Progenitor cell of endocrine pancreas (in vitro differentiated cells): ENCODE measurements at places on chromosomes 7 and 10. TPM values are rescaled to one million over a fixed set of nuclear protein-coding genes. Genes with fewer than 3 reads are reported as not detected.

GRCh38 chr7:132152131-132152889, 424.0 kb downstream of the PLXNA4 start:
- H3K27ac ChIP-seq = no peak overlapping the region
- no peaks in the 10 kb centered on the region for H3K36me3 ChIP-seq

DNA sequence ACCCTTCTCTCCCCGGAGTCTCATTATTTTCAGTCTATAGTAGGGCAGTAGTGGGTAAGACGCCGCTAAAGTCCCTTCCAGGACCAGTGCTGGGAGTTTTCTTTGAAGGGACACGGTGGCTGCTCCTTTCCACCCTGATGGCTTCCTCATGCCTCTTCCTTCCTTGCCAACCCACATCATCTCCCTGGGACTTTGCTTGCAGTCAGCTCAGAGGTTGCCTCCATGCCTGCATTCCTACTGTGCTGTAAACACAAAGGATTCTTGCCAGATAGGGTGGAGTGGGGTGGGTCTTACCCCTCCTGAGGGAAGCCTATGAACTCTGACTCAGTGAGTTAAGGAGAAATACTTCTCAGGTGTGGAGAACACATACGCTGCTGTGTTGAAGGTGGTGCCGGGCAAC, 59.9 kb upstream of the IGFBP3 start:
- no peaks in the 10 kb centered on the region for H3K36me3 ChIP-seq
- H3K4me1 ChIP-seq = peaks cover 7% of the 10 kb centered on the region
- peaks cover 11% of the 10 kb centered on the region for H3K27me3 ChIP-seq
- no peak overlapping the region for H3K4me3 ChIP-seq
- no peak overlapping the region for H3K27ac ChIP-seq

DNA sequence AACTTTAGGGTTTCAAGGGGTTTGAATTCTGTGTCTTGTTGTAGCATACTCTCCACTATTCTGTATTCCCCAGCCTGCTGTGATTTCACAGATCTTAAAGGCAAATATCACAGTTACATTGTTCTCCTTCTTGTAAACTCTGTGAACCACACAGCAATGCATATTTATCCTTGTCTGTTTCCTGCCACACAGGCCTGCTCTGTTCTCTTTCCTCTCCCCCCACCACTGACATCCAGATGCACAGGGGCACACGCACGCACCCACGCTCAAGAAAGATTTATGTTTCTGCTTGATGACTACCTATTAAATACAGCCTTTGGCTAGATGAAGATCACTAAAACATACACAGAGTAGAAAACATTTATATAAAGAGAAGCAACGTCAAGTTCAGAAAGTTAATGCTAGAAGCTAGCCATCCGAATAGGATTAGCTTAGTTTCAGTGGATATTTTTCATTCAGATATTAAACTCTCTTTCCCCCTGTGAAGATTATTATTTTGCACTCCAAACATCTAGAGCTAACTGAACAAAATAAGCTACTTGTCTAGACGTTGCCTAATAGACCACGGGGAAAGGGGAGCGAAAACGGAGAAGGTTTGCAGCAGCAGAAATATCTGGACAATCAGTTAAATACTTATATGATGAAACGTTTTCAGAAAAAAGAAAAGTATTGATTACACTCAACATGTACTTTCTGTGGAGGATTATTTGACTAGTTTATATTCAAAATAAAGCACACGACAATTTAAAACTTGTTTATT, 193.1 kb upstream of the SEMA3C start:
- no peaks in the 10 kb centered on the region for H3K27me3 ChIP-seq
- peaks cover 26% of the 10 kb centered on the region for H3K4me1 ChIP-seq
- peak overlapping the region; percentile 87 for H3K27ac ChIP-seq
- DNase-seq = no peak
- H3K36me3 ChIP-seq = no peaks in the 10 kb centered on the region

TMEM176A gene
- 8.0 and 9.6 TPM in 2 replicates for total RNA-seq

NME8 gene
- 0.67 and 2.7 TPM in 2 replicates for total RNA-seq

SEMA3C gene
- 136 and 137 TPM in 2 replicates for total RNA-seq

ADAM12 gene
- total RNA-seq = 1.8 and 5.2 TPM in 2 replicates

FKBP6 gene
- not detected in 2 replicates for total RNA-seq

CTAGE8 gene
- 7.2 and 8.9 TPM in 2 replicates for total RNA-seq

DNA sequence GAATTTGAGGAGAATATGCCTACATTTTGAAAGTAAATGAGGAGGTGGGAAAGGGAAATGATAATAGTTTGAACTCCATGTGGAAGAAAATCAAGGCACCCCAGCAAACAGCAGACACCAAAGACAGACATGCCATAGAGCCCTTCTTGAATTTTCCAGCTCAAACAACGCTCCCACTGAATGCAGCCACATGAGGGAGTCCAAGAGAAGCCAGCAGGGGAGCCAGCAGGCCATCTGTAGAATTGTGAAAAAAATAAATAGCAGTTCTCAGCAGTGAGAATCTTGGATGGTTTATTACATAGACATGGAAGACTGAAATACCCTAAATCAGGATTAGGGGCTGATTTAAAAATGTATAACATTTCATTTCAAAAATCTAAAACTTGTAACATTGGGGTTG, 1567.3 kb upstream of the LRRTM3 start:
- H3K4me3 ChIP-seq = no peak overlapping the region
- no peaks in the 10 kb centered on the region for H3K27me3 ChIP-seq
- H3K4me1 ChIP-seq = peaks cover 6% of the 10 kb centered on the region

DNA sequence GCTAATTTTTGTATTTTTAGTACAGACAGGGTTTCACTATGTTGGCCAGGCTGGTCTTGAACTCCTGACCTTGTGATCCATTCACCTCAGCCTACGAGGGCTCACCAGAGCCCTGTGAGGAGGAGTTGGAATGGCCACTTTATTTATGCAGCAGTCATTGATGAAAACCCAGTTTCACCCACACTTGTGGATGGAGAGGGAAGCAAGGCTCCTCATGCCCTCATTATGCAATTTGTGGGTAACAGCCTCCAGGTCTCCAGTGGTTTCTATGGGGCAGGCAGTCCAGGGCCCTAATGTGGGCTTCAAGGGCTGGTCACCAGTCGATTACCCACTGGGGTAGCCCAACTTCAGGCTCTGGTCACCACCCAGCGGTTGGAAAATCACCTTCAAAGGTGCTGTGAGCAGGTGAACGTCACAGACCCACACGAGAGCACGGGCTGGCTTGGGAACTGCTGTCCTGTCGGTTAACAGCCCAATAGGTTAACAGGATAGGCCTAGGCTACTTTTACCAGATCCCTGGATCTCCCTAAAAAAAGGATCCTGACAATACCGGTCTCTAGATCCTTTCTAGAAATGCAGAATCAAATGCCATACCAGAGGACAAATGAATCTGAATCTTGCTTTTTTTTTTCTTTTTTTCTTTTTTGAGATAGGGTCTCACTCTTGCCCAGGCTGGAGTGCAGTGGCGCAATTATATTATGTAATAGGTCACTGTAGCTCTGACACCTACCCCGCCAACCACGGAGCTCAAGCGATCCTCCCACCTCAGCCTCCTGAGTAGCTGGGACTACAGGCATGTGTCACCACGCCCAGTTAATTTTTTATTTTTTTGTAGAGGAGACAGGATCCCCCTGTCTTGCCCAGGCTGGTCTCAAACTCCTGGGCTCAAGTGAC, 97.8 kb downstream of the SLC37A3 start:
- no peak for DNase-seq
- H3K4me1 ChIP-seq = no peaks in the 10 kb centered on the region
- H3K27me3 ChIP-seq = no peaks in the 10 kb centered on the region
- H3K4me3 ChIP-seq = no peak overlapping the region
- H3K27ac ChIP-seq = no peak overlapping the region

PALD1 gene
- total RNA-seq = 1.2 and 1.4 TPM in 2 replicates

BAIAP2L1 gene
- total RNA-seq = 32.7 and 34.2 TPM in 2 replicates

DNA sequence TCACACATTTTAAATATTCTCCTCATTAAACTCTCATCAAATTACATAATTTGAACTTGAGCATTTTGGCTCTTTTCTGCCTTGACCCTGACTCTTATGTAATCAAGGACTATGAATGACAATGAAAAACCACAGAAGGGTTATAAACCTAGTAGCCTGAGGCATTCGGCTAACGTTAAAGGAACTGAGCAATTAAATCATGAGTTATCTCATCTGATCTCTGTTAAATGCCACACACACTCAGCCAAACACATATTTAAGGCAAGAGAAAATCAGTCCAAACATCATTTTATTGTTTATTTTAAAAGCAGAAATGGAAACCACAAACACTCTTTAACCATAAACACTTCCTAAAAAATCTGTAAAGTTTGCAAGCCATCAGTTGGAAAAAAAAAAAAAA, 204.3 kb downstream of the DGKI start:
- no peaks in the 10 kb centered on the region for H3K4me1 ChIP-seq
- peaks cover 4% of the 10 kb centered on the region for H3K27me3 ChIP-seq
- no peak for DNase-seq
- H3K27ac ChIP-seq = no peak overlapping the region

DNA sequence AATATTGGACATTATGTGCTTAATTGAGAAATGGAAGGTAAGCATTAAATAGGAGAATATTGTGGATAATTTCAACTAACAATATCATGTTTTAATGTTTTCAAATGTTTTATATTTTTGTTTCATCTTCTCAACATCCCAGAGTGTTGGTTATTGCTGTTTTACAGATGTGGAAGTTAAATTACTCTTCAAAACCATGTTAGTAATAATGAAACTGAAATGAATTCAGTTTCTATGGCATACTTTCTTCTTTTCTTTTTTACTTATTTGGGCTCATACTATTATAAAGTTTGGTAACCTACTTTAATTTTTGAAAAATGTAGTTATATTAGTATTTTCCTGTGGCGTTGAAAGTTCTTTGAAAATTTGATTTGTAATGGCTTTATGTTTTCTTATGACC, 4.2 kb downstream of the GLRX3 start:
- H3K27ac ChIP-seq = no peak overlapping the region
- no peaks in the 10 kb centered on the region for H3K27me3 ChIP-seq
- no peak overlapping the region for H3K4me3 ChIP-seq
- DNase-seq = no peak
- peaks cover 8% of the 10 kb centered on the region for H3K36me3 ChIP-seq

- peak overlapping the region; percentile 24 for H3K27ac ChIP-seq
- no peak overlapping the region for H3K4me3 ChIP-seq
- no peak for DNase-seq
- peaks cover 16% of the 10 kb centered on the region for H3K4me1 ChIP-seq
- H3K36me3 ChIP-seq = no peaks in the 10 kb centered on the region
Observed at GRCh38 chr7:92137557-92137956, 3.3 kb upstream of the CYP51A1 start.

DNMBP gene
- 43.8 and 47.5 TPM in 2 replicates for total RNA-seq

TBX20 gene
- not detected in 2 replicates for total RNA-seq

ARHGAP21 gene
- total RNA-seq = 88.0 and 98.2 TPM in 2 replicates

CABCOCO1 gene
- 1.2 TPM in 1 of 2 replicates, not detected in the other for total RNA-seq

GRCh38 chr10:78339251-78339650, 305.6 kb downstream of the RPS24 start:
- no peaks in the 10 kb centered on the region for H3K36me3 ChIP-seq
- H3K4me3 ChIP-seq = no peak overlapping the region
- H3K4me1 ChIP-seq = peaks cover 29% of the 10 kb centered on the region
- no peak for DNase-seq

GRCh38 chr10:128008521-128009250, 101.8 kb downstream of the PTPRE start:
- H3K4me1 ChIP-seq = peaks cover 3% of the 10 kb centered on the region
- H3K27me3 ChIP-seq = peaks cover 39% of the 10 kb centered on the region
- H3K36me3 ChIP-seq = no peaks in the 10 kb centered on the region

GRCh38 chr10:84329986-84330651, 1.7 kb downstream of the CCSER2 start:
- no peaks in the 10 kb centered on the region for H3K36me3 ChIP-seq
- peak overlapping the region; percentile 91 for H3K4me3 ChIP-seq
- H3K27me3 ChIP-seq = no peaks in the 10 kb centered on the region
- H3K27ac ChIP-seq = peak overlapping the region; percentile 97
